Activated T-helper 9 cell treated with anti-CD3 and anti-CD28 coated beads, Interleukin-2, amount 50 U/mL, for 16 hours (primary cell): ENCODE measurements at places on chromosomes 2 and 18.

DNA sequence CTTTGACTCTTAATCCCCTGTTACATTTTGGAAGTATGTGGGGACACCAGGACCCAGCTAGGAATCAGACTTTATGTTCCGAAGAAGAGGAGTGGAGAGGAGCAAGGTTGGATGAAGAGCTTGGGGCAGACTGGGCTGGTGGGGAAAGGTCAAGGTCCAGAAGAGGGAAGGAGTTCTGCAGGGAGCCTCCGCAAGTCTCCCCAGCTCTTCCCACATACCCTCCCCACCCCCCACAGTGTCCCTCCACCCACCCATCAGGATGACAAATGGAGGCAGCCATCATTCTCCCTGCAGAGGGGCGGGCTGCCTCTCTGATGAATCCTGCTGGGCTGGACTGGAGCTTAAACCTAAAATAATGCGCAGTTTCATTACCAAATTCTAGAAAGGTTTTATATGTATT, 77.2 kb downstream of the ACKR3 start:
- no peak for DNase-seq

- DNase-seq, result no peak
Observed at GRCh38 chr2:11040992-11041391, 114.3 kb upstream of the SLC66A3 start.

DNA sequence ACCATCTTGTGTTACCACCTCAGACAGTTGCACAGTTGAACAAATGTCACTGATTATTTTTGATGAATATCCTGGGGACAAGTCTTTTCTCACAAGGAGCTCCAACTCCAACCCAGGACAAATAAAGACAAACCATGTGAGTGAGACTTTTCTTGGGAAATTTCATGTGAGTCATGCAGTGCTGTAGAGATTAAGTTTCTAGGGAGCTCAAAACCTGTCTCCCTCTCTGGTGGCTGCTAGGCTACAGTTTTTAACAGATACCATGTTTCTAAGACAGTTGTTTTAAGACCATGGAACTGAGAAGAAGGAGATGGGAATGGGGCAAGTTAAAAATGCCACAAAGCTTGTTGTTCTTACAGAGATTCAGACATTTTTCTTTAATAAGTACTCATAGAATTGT, 255.5 kb downstream of the RIT2 start:
- no peak for DNase-seq

DNA sequence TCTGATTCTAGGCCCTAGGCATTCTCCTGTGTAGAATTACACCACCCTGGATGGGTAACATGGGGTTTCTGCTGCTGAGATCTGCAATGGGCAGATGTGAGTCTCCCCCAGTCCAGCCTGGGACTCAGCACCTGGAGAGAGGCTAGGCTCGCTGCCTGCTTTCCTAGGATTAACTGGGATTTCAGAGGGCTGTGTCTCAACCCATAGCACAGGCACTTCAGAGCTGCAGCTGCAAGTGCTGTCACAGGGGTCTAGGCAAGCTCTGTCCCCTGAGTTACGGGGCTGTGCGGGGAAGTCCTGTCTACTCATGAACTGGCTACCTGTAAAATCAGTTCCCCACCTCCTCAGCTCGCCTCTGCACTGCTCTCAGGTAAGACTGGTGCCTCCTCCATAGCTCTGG, 51.5 kb downstream of the CABLES1 start:
- no peak for DNase-seq

DNA sequence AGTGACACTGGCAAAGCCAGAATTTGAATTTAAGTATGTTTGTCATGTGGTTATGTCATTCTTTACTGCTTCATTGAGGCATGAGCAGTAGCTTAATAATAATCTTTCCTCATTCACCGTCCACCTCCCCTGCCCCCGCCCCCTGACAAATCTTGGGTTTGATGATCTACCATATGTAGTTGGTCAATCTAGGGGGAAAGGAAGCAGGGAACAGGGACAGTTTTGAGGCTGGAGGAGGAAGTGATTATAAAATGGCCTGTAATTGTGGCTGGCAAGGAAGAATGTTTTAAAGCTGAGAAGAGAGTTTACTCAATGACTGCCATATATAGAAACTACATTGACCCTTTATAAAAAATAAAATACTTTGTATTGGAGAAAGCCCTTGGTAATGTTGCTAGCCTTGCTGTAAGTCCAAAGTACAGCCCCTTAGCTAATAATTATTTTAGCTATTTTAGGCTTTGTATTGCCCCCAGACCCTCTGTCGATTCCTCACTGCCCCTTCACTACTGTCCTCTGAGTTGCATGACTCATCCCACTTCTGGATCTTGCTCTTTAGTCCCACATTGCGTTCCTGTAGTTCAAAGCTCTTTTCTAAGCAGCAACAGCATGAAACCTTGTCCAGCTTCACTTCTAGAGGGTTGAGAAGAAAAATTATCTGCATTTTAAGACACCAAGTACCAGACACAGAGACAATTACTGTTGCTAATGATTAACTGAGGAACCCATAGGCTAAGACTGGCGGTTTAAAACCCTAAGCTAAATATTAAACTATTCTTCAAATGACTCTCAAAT, 38.4 kb downstream of the PELI1 start:
- DNase-seq, result no peak

GRCh38 chr2:112465382-112465781, 16.6 kb upstream of the TTL start:
- no peak for DNase-seq

DNA sequence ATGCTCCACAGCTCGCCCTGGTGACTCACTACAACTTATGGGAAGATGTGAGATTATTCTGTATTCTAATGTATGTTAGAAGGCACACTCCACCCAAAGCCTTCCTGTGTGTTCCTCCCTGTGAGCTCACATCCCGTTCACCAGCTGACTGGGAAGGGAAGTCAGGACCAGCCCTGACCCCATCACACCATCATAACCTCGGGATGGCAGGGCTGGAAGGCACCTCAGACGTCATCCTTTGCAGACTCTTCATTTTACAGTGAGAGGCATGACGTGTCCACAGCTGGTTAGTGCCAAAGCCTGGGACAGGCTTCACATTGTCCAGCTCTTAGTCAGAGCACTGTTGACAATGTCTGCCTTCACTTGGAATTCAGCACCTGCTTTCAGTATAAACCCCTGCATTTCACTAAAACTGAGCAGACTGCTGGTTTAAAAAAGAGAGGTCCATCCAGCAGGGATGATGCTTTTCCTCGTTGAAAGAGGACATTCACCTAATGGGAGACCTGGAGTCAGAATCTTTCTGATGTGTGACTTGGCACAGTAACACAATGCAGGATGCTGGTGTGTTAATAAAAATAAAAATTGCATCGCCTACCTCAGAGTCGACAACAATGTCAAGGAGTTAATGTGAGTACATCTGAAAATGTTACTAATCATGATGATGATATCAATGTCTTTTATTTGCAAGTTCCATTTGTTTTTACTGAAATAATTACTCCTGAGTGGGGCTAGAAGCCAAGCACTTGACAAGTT, 418.0 kb upstream of the TNP1 start:
- DNase-seq, result no peak

GRCh38 chr18:48399303-48400075, 9.7 kb downstream of the ZBTB7C start:
- no peak for DNase-seq

- no peak for DNase-seq
Observed at GRCh38 chr18:10209302-10209701, 245.1 kb upstream of the APCDD1 start.

- DNase-seq, result no peak
Observed at GRCh38 chr2:134926231-134926931, 7.8 kb downstream of the CCNT2 start.

- no peak for DNase-seq
Observed at GRCh38 chr2:194491409-194492115, 1165.5 kb upstream of the SLC39A10 start.

DNA sequence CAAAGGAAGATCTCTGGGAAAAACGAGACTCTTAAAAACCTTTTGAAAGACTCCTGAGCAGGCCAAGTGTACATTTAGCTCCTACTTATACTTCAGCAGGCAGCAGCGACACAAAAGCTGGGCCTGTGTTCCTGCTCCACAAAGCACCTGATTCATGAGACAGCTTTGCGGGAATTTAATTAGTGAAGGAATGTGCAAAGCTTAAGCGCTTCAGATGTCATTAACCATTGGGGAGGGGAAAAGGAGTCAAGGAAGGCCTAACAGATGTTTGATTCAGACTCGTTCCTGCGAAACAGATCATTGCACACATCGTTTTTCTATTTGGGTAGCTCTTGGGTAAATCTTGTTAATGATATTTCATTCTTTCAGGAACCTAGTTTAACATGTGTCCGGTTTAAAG, 125.9 kb downstream of the MAIP1 start:
- DNase-seq, result no peak

DNA sequence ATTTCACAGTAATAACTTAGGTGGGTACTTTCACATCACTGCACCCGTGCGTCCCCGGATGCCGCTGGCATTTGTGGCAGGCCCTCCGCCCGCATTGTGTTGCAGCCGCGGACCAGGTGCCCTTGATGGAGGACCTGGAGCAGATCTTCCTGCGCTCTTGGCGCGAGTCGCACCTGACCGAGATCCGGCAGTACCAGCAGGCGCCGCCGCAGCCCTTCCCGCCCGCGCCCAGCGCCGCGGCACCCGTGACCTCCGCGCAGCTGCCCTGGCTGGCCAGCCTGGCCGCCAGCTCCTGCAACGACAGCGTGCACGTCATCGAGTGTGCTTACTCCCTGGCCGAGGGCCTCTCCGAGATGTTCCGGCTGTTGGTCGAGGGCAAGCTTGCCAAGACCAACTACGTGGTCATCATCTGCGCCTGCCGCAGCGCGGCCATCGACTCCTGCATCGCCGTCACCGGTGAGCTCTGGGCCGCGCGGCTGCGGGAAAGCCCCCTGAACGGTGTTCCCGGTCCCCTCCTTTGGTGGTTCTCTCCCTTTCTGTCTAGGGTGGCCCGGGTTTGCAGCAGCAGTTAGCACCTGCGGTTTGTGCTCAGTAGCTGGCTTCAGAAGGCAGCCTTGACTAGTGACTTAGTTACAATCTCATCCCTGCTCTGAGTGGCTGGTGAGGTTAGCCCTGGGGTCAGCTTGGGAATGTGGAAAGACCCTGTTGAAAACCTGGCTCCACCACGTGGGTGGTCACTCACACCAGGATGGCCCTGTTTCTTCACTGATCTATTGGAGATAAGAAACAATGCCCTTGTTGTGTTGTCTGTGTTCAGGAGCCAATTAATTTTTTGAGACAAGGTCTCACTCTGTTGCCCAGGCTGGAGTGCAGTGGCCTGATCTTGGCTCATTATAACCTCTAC, 59.1 kb downstream of the GREB1 start:
- no peak for DNase-seq

DNA sequence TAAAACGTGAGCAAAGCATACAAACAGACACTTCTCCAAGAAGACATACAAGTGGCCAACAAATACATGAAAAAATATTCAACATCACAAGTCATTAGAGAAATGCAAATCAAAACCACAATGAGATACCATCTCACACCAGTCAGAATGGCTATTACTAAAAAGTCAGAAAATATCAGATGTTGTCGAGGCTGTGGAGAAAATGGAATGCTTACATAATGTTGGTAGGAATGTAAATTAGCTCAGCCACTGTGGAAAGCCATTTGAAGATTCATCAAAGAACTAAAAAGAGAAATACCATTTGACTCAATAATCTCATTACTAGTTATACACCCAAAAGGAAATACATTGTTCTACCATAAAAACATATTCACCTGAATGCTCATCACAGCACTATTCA, 825.7 kb downstream of the SUCLG1 start:
- no peak for DNase-seq

DNA sequence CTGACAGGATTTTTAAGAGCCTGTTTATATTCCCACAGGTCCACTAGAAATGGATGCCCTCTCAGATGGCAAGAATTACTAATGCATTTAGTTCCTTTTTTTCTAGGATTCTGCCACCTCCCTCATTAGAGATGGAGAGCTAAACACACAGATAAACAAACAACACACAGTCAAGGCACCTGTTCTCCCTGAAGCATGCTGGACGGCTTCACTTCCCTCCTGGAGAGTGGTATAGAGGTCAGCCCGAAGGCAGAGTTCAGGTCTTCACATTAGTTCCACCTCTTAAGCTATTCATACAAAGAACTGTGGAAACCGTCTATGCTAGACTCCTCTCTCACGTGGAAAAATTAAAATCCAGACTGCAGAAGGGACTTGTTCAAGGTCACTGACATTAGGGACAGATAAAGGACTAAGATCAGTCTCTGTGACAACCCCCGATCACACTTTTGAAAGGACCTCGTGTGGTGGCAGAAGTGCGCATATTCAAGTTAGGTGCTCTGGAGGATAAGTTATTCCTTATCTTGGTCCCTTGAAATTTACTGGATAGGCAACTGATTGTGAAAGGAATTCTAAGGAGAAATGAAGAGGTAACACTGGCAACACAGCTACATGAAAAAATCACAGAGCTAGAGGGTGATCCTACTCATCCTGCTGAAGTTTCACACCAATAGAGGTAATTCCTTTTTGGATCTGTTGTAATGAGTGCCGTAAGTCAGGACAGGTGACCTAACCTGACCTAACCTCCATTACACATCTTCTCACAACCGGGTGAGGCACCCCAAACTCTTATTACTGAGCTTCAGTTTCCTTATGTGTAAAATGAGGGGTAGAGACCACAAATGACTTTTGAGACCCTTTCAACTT, 75.1 kb downstream of the SPRED2 start:
- no peak for DNase-seq

GRCh38 chr18:11857177-11857887, 6.1 kb downstream of the CHMP1B start:
- DNase-seq, result no peak

- DNase-seq, result no peak
Observed at GRCh38 chr2:127293386-127293747, 577 bp downstream of the ERCC3 start.

DNA sequence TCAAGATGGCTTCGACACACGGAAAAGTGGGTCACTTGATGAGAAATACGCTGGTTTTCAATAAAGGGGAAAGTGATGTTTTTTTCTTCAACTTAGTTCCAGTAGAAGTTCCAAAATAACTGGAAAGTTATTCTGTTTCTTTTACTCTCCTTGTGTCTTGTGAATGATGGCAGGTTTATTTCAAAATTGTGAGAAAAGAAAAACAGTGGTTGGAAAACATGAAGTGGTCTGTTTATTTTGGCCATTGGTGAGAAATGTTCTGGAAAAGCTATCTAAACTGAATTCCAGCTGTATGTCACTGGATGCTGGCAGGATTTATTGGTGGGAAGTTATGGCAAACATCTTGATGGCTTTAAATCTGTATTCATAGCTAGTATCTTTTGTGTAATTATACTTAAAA, 484.1 kb downstream of the DCC start:
- DNase-seq, result no peak

GRCh38 chr2:97656905-97657587, 6.8 kb downstream of the ACTR1B start:
- no peak for DNase-seq

- DNase-seq, result no peak
Observed at GRCh38 chr2:11771971-11772615, 25.7 kb downstream of the LPIN1 start.

DNA sequence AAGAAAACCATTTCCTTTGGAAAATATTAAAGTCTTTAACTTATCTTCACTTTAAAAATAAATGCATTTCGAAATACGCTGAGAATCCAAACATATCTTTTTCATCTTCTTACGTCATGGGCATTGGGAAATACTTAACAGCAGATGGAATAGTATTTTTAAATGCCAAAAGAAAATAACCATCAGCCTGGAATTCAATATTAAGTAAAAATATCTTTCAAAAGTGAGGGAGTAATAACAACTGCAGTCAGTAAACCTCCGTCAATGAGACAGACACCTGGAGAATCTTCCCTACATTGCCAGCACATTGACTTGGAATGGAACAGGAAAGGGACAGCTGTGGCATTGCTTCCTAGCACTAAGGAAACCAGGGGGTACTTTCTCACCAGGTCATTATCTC, 290.4 kb upstream of the TNP1 start:
- DNase-seq, result no peak

GRCh38 chr2:163345795-163346573, 389.8 kb downstream of the FIGN start:
- no peak for DNase-seq
